T-helper 22 cell (primary cell): ENCODE measurements at places on chromosomes 1 and 21.

DNA sequence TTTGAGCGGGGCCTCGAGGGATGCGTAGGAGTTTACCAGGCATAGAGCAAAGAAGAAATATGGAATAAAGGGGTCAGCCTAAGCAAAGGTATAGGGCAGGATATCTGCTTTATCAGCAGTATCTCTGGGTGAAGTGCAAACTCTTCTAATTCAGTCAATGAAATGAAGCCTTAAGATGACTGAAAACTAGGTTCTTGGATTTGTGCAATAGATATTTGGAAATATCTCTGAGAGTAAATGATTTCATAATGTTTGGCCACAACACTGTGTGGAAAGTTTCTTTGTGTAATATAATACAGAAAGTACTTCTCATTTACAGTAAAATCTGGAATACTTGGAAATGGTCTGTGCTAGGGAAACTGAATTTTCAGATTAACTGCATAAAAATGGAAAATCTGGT lies 26.1 kb downstream of the KCNJ15 start:
- DNase-seq, result no peak

- DNase-seq, result no peak
Measured at GRCh38 chr21:25733859-25734653, 648 bp downstream of the ATP5PF start.

DNA sequence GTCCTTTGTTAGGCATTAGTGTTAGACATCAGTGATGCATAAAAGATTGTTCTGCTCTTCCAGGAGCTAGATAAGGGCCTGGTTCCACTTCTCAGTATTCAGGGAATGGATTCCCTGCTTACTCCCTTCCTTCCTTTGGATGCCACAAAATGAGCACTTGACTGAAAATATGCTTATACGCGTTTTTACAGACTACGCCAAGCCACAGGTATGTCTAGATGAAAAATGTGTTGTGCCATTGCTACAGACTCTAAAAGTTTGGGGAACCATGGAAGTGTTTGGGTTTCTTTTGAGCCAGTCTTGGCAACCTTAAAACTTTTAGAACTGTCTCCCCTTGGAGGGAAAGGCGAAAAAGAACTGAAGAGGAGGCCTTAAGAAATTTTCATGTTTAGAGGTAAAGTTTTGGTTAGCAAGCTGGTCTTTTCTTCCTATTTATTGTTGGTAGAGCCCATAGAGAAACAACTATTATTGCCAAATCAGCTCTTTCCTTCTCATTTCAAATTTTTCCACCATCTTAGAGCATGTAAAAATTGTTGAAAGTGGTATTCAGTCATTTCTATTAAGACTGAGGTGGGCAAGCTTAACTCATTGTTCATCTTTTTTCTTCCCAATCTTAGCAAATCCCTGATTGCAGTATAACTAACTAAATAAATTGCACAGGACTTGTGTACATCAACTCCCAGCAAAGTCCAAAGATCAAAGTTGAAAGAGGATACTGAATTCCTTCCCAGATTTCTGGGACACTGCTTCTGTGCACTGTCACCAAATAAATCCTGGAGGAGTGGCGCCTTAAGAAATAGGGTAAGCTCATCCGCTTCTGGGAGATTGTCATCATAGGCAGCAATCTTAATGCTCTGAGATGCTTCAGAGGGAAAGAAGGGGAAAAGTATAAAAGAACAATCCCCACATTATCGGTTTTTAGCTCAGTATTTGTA lies 18.9 kb downstream of the FGGY start:
- DNase-seq, result no peak

GRCh38 chr1:36764798-36765197 lies 269.5 kb downstream of the GRIK3 start:
- DNase-seq, result no peak

DNA sequence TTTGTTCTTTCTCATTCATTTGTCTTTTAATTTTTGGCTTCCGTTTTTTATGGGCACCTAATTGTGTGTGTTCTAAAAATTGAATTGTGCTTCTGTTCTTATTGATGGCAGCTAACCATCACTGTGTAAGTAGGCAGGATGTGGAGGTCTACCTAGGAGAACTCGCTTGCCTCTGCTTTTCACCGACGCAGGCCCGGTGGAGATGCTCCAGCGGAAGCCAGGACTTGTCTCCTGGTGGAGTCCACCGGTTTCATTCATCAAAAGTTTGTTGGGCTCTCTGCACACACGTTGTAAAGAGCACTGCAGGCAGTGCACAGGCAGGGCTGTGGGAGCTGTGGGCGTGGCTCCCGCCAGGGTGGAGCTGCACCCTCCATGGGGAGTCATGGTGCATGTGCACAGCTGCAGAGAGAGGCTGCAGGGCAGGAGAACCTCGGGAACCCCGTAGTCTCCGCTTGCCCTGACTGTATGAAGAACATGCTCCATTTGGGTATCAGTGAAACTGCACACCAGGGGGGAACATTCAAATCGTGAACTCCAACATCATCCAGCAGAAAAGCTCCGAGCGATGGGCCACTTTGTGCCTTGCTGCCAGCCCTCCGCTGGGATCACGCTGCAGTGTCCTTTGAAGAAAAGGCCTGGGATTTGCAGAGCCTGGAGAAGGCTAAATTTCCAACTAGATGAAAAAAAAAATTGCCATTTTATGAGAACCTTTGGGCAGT lies 6.0 kb upstream of the C1orf174 start:
- DNase-seq, result no peak

DNA sequence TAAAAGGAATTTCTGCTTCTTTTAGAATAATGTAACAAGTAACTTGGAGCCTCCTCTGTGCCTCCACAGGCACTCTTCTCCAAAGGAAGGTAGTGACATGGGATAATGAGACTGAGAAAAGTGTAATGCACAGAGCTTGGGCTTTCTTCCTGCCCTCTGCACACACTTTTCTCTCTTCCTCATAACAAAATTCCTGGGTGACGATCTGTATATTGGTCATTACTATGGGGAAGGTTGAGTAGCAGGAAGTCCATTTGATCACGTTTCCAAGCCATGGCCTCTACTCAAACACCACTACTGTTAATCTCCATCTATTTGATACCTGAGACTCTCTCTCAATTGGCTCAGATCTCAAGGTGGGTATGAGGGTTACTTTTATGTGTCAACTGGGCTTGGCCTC lies 113.9 kb downstream of the GRIK1 start:
- DNase-seq, result no peak

- DNase-seq, result no peak
Measured at GRCh38 chr1:27535386-27535785, 45.4 kb upstream of the WASF2 start.

DNA sequence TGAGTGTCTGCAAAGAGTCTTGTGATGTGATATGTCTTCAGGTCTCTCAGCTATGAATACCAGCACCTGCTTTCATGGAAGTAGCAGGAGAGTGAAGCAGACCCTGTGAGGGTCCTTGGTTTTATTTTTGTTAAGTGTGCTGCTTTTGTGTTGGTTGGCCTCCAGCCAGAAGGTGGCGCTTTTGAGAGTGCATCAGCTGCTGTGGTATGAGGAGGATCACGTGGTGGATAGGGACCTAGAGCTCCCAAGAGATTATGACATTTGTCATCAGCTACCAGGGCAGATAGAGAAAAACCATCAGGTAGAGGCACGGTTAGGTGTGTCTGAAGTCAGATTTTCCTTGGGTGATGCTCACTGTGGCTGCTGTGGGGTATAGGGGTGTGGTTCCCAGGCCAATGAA lies 1232.1 kb downstream of the MRPL39 start:
- no peak for DNase-seq

DNA sequence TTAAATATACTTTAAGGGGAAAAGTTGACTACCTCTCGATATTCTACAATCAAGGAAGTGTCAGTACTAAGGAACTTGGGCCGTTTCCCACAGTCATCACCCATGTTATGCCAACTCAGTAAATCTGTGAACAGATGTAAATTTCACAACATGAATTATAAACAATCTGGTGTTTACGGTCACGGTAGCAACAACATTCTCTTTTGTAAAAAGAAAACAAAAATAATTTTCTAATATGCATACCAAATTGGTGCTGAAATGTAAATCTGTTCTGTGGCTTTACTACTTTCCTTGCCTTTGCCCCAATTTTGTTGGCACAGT lies 1.2 kb downstream of the SH3GLB1 start:
- DNase-seq, result no peak

- DNase-seq, result peak; percentile 81
Measured at GRCh38 chr1:66335859-66336640, 197.9 kb upstream of the SGIP1 start.

- DNase-seq, result no peak
Measured at GRCh38 chr1:201771466-201771865, 57.5 kb upstream of the IPO9 start.

DNA sequence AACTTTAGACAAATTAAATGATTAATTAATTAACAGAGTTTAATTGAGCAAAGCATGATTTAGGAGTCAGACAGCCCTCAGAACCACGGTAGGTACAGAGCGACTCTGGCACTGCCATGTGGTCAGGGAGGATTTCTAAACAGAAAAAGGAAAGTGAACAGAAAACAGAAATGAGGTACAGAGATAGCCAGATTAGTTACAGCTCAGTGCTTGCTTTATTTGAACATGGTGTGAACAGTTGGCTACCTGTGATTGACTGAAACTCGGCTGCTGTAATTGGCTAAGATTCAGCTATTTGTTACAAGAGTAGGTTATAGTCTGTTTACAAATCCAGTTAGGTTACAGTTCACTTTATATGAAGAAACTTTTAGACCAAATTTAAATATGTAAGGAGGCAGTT lies 163.0 kb upstream of the TNR start:
- no peak for DNase-seq

GRCh38 chr21:15729674-15730483 lies at the start of gene USP25:
TSS of gene USP25 (plus strand) at chr21:15729982. CDS start at chr21:15730394, 412 bp downstream.
- DNase-seq, result peak; percentile 79

DNA sequence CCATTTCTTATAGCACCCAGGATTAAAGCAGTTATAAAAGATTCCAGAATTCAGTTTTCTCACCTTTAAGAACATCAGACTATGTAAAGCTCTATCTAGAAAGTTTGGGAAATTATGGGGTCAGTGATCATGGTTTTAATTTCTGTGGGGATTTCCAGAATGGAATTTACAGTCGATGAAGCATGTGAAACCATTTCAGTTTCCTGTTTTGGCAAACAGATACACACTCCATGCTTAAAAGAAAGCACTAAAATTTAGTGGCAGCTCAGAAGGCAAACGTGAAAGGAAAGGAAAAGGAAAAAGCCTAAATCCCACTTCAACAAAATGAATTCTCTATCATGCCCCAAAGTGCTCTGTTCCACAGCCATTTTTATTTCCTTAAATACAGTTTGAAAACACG lies 60.4 kb downstream of the FYB2 start:
- no peak for DNase-seq

GRCh38 chr1:108814343-108815125 lies 42.4 kb downstream of the AKNAD1 start:
- no peak for DNase-seq

- peak; percentile 76 for DNase-seq
Measured at GRCh38 chr1:155061381-155062150, 2.0 kb upstream of the EFNA4 start.

DNA sequence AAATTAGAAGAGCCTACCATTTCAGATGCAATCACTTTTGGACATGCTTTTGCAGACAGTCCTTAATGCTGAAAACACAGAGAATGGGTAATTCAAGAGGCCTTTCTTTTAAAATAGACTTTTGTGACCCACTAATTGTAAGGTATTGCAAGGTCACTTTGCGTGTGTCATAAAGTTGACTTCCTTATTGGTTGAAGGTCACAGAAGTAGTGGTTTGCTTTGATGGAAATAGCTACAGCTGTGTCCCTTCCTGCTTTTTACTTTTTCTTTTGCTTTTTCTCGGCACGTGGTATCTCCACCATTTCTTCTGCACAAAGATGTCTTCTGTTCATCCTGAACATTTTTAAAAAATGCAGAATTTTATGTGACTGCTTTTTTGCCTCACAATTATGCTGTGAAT lies 146.8 kb downstream of the DYRK1A start:
- DNase-seq, result no peak

DNA sequence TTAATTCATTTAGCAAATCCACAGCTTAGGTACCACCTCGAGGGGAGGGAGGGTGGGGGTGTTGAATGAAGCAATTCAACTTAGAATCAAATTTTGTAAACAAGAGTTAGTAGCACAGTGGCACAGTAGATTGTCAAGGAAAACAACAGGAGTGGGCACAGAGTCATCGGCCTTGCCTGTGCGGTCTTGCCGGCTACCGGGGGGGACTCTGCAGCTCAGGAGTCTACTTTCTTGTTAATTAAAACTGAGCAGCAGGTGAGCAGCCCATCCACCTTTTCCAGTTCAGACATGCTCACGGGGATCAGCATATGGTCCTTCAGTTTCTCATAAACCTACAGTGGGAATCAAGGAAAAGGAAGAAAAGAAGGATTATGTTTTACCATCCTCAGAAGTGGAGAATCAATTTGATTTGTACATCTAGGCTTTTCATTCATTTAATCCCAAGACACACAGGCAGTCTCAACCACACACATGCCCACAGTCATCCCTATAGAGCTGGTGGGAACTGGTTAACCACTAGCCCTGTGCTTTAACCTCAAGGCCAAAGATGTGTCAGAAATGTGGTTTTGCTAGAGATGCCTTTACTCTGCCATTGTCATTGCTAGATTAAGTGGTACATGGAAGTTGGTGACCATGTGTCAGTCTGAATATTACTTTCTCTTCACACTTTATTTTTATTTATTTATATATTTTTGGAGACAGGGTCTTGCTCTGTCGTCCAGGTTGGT lies 45.0 kb upstream of the BCL10 start:
- no peak for DNase-seq

DNA sequence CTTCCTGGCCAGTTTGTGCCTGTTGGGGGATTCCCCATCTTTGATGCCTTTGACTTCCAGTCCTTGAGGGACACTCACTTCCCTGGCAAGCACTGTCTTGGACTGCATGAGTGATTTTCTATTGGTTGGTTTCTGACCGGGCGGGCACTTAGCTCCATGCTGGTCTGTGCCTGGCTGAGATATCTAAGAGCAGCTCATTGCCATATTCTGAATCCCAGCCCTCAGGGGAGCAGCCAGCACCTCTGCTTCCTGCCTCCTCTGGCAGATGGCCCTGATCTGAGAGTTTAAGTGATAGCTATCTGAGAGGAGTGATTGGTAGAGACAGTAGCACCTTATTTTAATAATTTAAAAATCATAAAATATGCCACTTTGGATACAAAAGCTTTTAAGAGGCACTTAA lies 52.5 kb downstream of the DISC1 start:
- no peak for DNase-seq
